Osteocyte (in vitro differentiated cells): ENCODE measurements at places on chromosomes 5 and 9. TPM values are rescaled to one million over a fixed set of nuclear protein-coding genes. Genes with fewer than 3 reads are reported as not detected.

DNA sequence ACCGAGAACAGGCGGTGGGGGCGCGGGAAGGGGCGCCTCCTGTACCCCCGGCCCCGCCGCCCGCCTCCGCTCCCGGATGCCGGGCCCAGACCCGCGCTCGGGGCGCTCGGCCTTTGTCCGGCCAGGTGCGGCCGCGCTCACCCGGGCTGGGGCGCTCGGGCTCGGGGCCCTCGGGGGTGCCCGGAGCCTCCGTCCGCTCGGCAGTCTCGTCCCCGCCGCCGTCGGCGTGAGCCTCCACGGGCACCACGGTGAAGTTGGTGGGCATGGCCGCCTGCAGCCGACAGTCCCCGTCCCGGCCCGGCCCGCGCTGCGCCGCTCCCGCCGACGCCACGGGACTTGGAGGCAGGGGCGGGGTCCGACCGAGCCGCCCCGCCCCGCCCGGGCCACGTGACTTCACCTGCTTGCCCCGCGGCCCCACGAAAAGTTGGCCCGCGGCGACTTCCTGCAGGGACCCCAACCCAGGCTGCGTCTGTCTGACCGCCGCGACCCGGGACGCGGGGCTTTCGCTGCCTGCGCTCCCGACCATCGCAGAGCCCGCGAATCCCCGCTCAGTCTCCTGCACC is at the start of gene SLC12A7:
Gene SLC12A7 (minus strand): TSS at position 337 of the 563 bp plus-strand sequence. CDS start 72 bp downstream, at position 265.
- H3K27me3 ChIP-seq, result no peaks in the 10 kb centered on the region
- peak within 1 kb of the TSS; percentile 77 for H3K4me3 ChIP-seq
- peak within 1 kb of the TSS; percentile 62 for H3K27ac ChIP-seq
- H3K36me3 ChIP-seq, result no peaks in the 10 kb centered on the region
- no peak for DNase-seq

DNA sequence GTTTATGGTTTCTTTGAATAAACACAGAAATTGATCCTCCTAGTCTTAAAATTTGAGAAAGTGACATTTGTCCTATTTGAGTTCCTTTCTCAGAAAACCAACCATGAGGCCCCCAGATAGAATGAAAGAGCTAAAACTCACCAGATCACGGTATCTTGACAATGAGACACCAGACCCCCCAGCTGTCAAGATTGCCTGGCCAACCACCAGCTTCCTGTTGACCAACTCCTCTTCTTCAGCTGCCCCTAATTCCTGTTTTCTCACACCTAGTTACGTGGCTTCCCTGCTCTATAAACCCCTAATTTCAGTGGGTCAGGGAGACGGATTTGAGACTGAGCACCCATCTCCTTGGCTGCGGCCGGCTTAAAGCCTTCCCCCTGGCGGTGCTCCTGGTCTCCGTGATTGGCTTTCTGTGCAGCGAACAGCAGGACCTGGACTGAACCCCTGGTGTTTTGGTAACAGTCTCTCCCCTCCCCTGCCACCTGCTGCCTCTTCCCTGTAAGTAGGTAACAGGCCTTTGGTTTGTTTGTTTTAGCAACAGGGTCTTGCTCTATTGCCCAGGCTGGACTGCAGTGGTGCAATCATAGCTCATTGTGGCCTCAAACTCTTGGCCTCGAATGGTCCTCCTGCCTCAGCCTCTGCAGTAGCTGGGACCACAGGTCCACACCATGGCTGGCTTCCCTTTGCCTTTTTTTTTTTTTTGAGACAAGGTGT is 4.8 kb upstream of the ENTPD2 start:
- no peaks in the 10 kb centered on the region for H3K36me3 ChIP-seq
- H3K27ac ChIP-seq, result no peak overlapping the region
- no peaks in the 10 kb centered on the region for H3K27me3 ChIP-seq
- H3K4me1 ChIP-seq, result peaks cover 25% of the 10 kb centered on the region
- H3K4me3 ChIP-seq, result no peak overlapping the region

GRCh38 chr9:119963258-119963797 is 594.1 kb upstream of the BRINP1 start:
- no peak overlapping the region for H3K4me3 ChIP-seq
- peaks cover 26% of the 10 kb centered on the region for H3K4me1 ChIP-seq
- peaks cover 26% of the 10 kb centered on the region for H3K27me3 ChIP-seq

PDLIM4 gene
- 42.7 and 47.8 TPM in 2 replicates for total RNA-seq

TRPM6 gene
- total RNA-seq, result not detected in 2 replicates

DNA sequence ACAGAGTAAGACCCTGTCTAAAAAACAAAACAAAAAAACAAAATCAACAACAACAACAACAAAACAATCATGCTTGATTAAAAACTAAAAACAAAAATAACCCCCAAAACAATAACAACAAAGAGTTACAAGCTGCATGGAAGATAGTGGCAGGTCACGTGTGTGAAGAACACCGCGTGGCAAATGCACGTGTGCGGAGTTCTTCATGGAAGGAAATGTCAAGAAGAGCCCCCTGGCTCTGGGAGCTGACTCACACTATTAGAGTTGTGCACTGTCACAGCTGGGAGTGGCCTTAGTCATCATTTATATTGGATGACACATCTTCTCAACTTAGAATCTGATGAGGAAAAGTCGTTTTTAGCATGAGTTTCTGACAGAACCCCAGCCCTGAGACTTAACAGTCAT is 110.5 kb downstream of the JMY start:
- H3K27ac ChIP-seq, result no peak overlapping the region
- H3K4me1 ChIP-seq, result peaks cover 11% of the 10 kb centered on the region
- no peak for DNase-seq
- H3K36me3 ChIP-seq, result no peaks in the 10 kb centered on the region

TEX48 gene
- not detected in 2 replicates for total RNA-seq

DNA sequence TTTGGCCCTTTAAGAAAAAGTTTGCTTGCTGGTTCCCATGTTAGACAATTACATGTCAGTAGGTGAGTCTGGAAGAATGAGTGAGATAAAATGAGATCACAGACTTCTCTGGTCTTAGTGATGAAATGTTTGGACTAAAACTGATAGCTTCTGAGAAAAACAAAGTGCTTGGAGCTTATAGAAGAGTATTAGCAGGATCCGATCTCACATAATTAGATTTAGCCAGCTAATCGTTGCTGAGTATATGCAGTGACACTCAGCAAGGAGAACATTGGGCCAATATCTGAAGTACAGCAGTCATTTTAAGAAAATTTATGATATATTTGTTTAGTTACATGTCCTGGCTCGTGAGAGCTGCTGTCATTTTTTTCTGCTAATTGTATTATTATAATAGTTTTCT is 135.8 kb downstream of the SNCAIP start:
- H3K36me3 ChIP-seq, result peaks cover 14% of the 10 kb centered on the region
- H3K27me3 ChIP-seq, result peaks cover 5% of the 10 kb centered on the region
- no peak for DNase-seq
- H3K4me3 ChIP-seq, result no peak overlapping the region
- peaks cover 22% of the 10 kb centered on the region for H3K4me1 ChIP-seq

PCDHA10 gene
- 6.0 and 6.1 TPM in 2 replicates for total RNA-seq

GRCh38 chr9:93288891-93289883 is 105.2 kb downstream of the WNK2 start:
- no peak overlapping the region for H3K27ac ChIP-seq
- peak; percentile 83 for DNase-seq
- peaks cover 13% of the 10 kb centered on the region for H3K27me3 ChIP-seq
- no peak overlapping the region for H3K4me3 ChIP-seq
- H3K4me1 ChIP-seq, result no peaks in the 10 kb centered on the region
- no peaks in the 10 kb centered on the region for H3K36me3 ChIP-seq

- H3K4me3 ChIP-seq, result no peak overlapping the region
- H3K27me3 ChIP-seq, result peaks cover 3% of the 10 kb centered on the region
- no peak for DNase-seq
- H3K4me1 ChIP-seq, result no peaks in the 10 kb centered on the region
- H3K36me3 ChIP-seq, result no peaks in the 10 kb centered on the region
- H3K27ac ChIP-seq, result no peak overlapping the region
These were observed 615.0 kb upstream of the RIOK2 start for GRCh38 chr5:97797994-97798451.

- H3K27ac ChIP-seq, result no peak overlapping the region
- H3K36me3 ChIP-seq, result no peaks in the 10 kb centered on the region
- no peak for DNase-seq
- H3K4me1 ChIP-seq, result no peaks in the 10 kb centered on the region
- H3K27me3 ChIP-seq, result peaks cover 14% of the 10 kb centered on the region
- no peak overlapping the region for H3K4me3 ChIP-seq
These were observed 36.8 kb downstream of the NSG2 start for GRCh38 chr5:174082286-174082685.

GRCh38 chr9:78502566-78502965 is 205.6 kb downstream of the PSAT1 start:
- peaks cover 14% of the 10 kb centered on the region for H3K4me1 ChIP-seq
- DNase-seq, result no peak
- no peak overlapping the region for H3K27ac ChIP-seq

GRCh38 chr5:164357395-164358033 is 852.1 kb downstream of the MAT2B start:
- H3K4me1 ChIP-seq, result peaks cover 18% of the 10 kb centered on the region
- no peak overlapping the region for H3K4me3 ChIP-seq
- H3K27me3 ChIP-seq, result no peaks in the 10 kb centered on the region
- H3K36me3 ChIP-seq, result no peaks in the 10 kb centered on the region
- H3K27ac ChIP-seq, result no peak overlapping the region

DNA sequence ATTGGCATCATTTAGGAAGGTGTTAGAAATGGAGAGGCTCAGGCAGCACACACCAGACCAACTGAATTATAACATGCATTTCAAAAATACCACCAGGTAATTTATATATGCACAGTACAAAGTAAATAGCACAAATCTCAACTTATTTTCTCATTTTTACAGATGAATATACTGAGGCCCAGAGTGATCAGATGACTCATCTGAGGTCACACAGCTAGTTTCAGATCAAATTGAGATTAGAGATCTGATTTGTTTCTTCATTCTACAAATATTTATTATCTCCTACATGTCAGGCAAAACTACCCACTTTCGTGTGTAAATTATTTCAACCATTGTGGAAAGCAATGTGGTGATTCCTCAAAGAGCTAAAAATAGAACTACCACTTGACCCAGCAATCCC is 507.1 kb downstream of the TLE4 start:
- no peaks in the 10 kb centered on the region for H3K27me3 ChIP-seq
- H3K4me1 ChIP-seq, result peaks cover 18% of the 10 kb centered on the region
- no peak overlapping the region for H3K4me3 ChIP-seq
- H3K36me3 ChIP-seq, result peaks cover 2% of the 10 kb centered on the region
- DNase-seq, result no peak

- peaks cover 29% of the 10 kb centered on the region for H3K27me3 ChIP-seq
- DNase-seq, result no peak
- H3K36me3 ChIP-seq, result no peaks in the 10 kb centered on the region
- H3K4me3 ChIP-seq, result no peak overlapping the region
- no peaks in the 10 kb centered on the region for H3K4me1 ChIP-seq
- no peak overlapping the region for H3K27ac ChIP-seq
These were observed 177.5 kb downstream of the NXNL2 start for GRCh38 chr9:88712484-88712883.

- H3K4me1 ChIP-seq, result no peaks in the 10 kb centered on the region
- H3K36me3 ChIP-seq, result no peaks in the 10 kb centered on the region
- no peak overlapping the region for H3K4me3 ChIP-seq
These were observed 68.3 kb downstream of the HTR4 start for GRCh38 chr5:148585988-148586387.

DNA sequence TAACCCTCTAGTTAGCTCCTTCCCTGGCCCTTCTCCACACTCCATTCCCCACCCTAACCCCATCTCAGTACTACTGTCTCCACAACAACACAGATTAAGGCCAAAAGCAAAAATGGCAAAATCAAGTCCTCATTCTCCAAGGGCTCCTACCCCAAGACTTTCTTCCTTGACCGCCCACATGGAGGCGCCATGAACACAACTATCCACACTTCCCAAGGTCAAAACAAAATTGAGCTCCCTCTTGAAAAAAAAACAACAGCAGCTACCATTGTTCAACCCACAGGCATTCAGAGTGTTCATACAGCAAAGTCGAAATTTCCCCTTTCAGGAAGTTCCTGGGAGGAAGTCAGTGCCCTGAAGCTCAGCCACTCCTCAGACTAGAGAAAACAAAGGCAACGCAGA is 54.4 kb downstream of the GNAQ start:
- H3K27me3 ChIP-seq, result no peaks in the 10 kb centered on the region
- H3K36me3 ChIP-seq, result no peaks in the 10 kb centered on the region
- no peak overlapping the region for H3K4me3 ChIP-seq
- peaks cover 46% of the 10 kb centered on the region for H3K4me1 ChIP-seq

GRCh38 chr5:167835146-167835545 is 456.3 kb upstream of the WWC1 start:
- peaks cover 6% of the 10 kb centered on the region for H3K27me3 ChIP-seq
- no peak overlapping the region for H3K27ac ChIP-seq
- DNase-seq, result no peak
- H3K4me1 ChIP-seq, result no peaks in the 10 kb centered on the region
- no peak overlapping the region for H3K4me3 ChIP-seq
- no peaks in the 10 kb centered on the region for H3K36me3 ChIP-seq

DNA sequence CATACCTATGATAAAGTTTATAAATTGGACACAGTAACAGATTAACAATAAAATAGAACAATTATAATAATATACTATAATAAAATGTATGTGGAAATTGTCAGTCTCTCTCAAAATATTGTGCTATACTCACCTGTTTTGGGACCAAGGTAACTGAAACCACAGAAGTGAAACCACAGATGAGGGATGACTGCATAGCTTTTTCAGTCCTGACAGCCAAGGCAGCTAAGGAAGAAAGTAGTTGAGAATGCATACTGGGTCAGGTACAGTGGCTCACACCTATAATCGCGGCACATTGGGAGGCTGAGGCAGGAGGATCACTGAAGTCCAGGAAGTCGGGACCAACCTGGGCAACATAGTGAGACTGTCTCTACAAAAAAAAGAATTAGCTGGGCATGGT is 8.9 kb downstream of the SRP19 start:
- peaks cover 7% of the 10 kb centered on the region for H3K4me1 ChIP-seq
- no peak overlapping the region for H3K4me3 ChIP-seq
- DNase-seq, result no peak
- no peaks in the 10 kb centered on the region for H3K27me3 ChIP-seq
- H3K27ac ChIP-seq, result no peak overlapping the region

SLC6A19 gene
- not detected in 2 replicates for total RNA-seq

PLPPR1 gene
- total RNA-seq, result not detected in 2 replicates

RGS7BP gene
- total RNA-seq, result not detected in 2 replicates

DNA sequence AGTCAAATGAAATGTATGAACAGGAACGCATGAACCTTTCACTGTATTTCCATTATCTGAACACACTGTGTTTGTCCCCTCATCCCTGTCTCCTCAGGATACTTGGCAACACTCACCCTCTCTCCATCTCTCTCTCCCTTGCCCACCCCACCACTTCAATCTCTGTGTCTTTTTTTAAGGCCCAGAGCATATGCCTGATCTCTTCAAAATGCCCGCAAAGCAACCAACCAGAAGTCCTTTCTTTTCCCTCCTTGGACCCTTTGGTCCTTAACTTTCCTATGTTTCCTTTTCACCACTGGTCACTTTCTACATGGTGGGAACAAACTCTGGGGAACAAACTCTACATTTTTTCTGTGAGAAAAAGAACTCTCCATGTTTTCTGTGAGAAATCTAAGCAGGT is 3.2 kb upstream of the IRF1 start:
- peaks cover 7% of the 10 kb centered on the region for H3K36me3 ChIP-seq
- H3K27ac ChIP-seq, result peak overlapping the region; percentile 92
- no peaks in the 10 kb centered on the region for H3K27me3 ChIP-seq
- H3K4me3 ChIP-seq, result no peak overlapping the region
- peaks cover 64% of the 10 kb centered on the region for H3K4me1 ChIP-seq

GRCh38 chr5:129858131-129858675 is 46.1 kb upstream of the CHSY3 start:
- no peak for DNase-seq
- no peak overlapping the region for H3K4me3 ChIP-seq
- H3K36me3 ChIP-seq, result no peaks in the 10 kb centered on the region
- peaks cover 5% of the 10 kb centered on the region for H3K4me1 ChIP-seq
- no peak overlapping the region for H3K27ac ChIP-seq

ERAP2 gene
- 3.5 and 4.4 TPM in 2 replicates for total RNA-seq

GRCh38 chr5:57903458-57903857 is 420.8 kb upstream of the ACTBL2 start:
- peaks cover 37% of the 10 kb centered on the region for H3K4me1 ChIP-seq
- H3K27me3 ChIP-seq, result no peaks in the 10 kb centered on the region
- no peak for DNase-seq
- H3K4me3 ChIP-seq, result no peak overlapping the region
- no peak overlapping the region for H3K27ac ChIP-seq
- H3K36me3 ChIP-seq, result no peaks in the 10 kb centered on the region

GRM6 gene
- not detected in 2 replicates for total RNA-seq
